ENCODE measurements at places on chromosomes 2 and 18.

GRCh38 chr2:182077023-182077422, 91.4 kb downstream of the PPP1R1C start:
- no peak for DNase-seq

DNA sequence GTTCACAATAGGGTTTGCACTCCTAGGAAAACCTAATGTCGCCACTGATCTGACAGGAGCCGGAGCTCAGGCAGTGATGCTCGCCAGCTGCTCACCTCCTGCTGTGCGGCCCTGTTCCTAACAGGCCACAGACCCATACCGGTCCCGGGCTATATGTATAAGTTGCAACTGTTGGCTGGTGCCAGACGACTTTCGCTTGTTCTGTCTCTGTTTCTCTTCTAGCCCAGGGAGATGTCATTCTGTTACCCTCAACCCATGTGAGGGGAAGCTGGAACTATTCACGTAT, 170.3 kb downstream of the BCL2 start:
- DNase-seq, result no peak

- DNase-seq, result no peak
Measured at GRCh38 chr2:235588750-235589149, 94.9 kb downstream of the AGAP1 start.

DNA sequence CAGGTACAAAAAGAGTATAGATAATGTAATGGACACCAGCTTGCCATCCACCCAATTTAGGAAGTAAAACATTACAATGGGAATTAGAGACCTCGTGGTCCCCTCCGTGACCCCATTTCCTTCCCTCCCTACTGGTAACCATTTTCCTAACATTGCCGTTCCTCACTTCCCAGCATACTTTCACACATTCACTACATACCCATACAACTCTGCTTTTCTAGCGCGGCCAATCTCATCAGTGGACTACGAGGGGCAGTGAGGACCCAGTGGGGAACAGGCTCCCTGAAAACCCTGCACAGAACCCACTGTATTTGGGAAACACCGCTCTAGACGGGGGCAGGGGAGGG, 1.1 kb downstream of the ENOSF1 start:
- DNase-seq, result no peak

DNA sequence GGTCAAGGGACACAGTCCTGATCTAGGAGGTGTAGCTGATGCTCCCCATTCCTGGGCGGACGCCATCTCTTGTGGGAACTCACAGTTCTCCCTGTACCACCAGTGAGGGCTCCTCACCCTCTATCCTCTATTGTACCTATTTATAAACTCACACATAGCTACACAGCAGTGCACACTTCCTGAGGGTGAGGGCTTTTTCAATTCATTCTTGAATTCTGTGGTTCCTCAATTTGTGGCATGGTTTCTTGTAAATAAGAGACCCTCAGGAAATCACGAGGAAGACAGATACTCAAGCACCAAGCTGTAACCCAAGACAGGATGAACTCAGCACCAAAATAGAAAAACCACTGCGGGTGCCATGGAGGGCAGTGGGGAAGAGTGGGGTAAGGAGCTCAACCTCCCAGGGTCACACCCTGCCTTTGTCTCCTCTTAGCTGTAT, 245.9 kb upstream of the PXDN start:
- peak; percentile 40 for DNase-seq

- DNase-seq, result no peak
Measured at GRCh38 chr2:1306014-1306686, 107.1 kb upstream of the TPO start.

DNA sequence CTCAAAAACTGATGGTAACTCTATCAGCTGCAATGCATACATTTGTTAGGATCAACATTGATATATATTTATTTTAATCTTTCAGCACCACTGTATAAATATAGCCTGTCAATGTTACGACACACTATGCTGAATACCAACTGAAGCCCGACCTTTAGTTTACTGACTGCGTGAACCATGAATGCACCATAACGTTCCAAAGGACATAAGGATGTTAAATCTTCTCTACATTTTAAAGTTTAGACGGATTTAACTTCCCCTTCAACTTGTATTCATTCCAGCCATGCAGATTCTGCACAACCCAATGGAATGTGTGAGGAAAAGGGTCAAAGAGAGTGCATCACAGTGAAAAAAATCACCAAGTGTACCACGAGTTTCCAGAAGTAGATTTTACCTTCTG, 489.5 kb downstream of the IRS1 start:
- no peak for DNase-seq

DNA sequence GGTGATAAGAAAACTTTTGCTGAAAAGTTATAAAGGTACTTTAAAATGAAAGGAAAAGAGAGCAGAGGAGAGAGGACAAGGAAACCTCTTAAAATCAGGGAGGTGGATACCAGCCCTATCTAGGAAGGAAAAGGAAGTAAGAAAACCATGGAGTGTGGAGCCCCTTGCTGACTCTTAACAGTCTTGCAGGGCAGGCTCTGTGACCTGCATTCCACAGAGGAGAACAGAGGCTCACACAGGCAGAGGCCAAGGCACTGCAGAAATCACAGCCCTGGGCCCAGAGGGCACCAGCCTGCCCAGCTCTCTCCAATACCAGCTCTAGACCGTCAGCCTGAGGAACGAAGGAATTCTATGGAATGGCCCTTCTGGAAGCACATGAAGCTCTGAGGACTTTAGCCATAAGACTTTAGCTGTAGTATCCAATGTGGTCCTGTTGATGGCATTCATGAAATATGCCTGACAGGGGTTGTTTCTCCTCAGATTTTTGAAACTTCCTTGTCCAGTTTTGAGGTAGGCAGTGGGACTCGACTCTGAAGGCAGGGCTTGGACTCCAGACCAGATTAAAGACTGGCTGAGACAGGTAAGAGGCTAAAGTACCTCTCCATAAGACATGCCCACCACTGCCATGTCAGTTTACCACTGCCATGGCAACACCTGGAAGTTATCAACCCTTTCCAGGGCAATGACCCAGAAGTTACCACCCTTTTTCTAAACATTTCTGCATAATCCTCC, 216.3 kb downstream of the ANAPC1 start:
- no peak for DNase-seq

GRCh38 chr2:130393318-130393910, 37.6 kb downstream of the PTPN18 start:
- DNase-seq, result no peak

DNA sequence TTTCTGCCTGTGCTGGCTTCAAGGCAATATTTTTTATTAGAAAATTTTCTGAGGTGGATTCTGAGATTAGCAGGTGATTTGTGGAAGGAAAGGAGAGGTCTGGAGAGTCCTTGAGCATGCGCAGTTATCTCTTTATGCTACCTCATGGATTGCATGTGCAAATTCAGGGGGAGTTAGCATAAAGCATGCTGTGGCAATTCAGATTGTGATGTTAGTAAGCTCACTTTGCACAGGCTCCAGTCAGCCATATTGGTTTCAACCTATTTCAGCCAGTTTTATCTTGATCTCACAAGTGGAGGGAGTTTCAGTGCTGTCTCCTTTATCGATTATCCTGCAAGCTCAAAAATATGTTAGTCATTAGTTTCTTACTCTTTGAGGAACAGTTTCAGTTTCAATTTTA, 2012.3 kb upstream of the PIK3C3 start:
- no peak for DNase-seq

- peak; percentile 47 for DNase-seq
Measured at GRCh38 chr2:14635391-14635871, 2.9 kb downstream of the LRATD1 start.

- peak; percentile 57 for DNase-seq
Measured at GRCh38 chr2:209425471-209426071, 1.7 kb downstream of the MAP2 start.

DNA sequence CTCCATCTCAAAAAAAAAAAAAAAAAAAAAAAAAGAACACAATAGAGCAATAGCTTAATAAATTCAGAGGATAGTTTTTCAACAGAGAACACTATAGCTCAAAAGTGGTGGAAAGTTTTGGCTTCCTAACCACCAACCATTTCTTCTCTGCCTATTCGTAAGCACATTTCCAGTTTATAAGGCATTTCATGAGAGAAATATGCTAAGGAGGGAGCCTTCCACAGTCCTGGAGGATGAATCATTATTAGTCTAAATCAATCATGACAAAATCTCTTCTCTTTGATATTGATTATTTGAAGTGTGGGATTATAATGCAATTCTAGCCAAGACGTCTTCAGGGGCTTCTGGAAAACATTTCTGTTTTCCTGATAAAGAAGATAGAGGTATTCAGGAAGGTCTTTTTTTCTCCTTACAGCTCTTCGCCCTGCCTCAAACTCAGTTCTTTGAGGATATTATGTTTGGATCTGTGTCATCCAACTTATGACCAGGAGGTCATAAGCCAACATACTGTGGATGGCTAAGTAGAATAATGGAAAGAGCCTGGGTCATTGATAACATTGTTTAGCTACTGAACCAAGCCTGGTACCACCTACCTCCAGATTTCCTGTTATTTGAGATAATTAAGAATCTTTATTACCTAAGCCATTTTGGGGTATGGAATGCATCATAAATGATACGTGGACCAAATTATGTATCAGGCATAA, 207.3 kb downstream of the TRIB2 start:
- no peak for DNase-seq

- no peak for DNase-seq
Measured at GRCh38 chr2:165074884-165075283, 119.6 kb upstream of the SLC38A11 start.

GRCh38 chr18:32550963-32551362, 80.3 kb upstream of the GAREM1 start:
- DNase-seq, result no peak

GRCh38 chr18:9025091-9025838, 77.2 kb upstream of the NDUFV2 start:
- no peak for DNase-seq

Data from midbrain (tissue), 1 donor.